Stimulated activated CD8-positive, alpha-beta memory T cell treated with anti-CD3 and anti-CD28 coated beads, Interleukin-15, amount 100 ng/mL, for 1 hour (primary cell): ENCODE measurements at places on chromosomes 2 and 18.

DNA sequence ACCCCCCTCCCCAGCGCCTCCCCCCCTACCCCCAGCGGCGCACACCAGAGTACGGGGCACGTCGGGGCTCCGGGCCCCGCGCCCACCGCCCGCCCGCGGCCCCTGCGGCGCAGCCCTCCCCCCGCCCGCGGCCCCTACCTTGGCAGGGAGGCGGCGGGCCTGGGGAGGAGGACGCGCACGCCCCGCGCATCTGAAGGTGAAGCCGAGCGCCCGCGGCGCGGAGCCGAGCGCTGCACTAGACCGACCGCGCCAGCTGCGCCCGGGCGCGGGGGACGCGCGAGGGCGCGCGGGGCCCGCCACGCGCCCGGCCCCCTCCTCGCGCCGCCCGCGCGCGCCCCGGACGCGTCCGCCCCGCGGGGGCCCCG, at the start of gene ZNF516:
Gene ZNF516, minus strand, starts transcription at position 237 of the 365 bp plus-strand sequence. CDS start 52,188 bp downstream, outside the sequence.
- DNase-seq, result no peak

- no peak for DNase-seq
Measured at GRCh38 chr2:210515911-210516310, 39.4 kb upstream of the LANCL1 start.

GRCh38 chr2:129611471-129611870, 368.0 kb upstream of the RAB6C start:
- no peak for DNase-seq

- no peak for DNase-seq
Measured at GRCh38 chr2:166610913-166611305, 116.9 kb upstream of the SCN7A start.

GRCh38 chr2:113940891-113941290, 51.0 kb downstream of the ACTR3 start:
- DNase-seq, result no peak

- no peak for DNase-seq
Measured at GRCh38 chr2:112314856-112315255, 39.5 kb downstream of the ZC3H6 start.

GRCh38 chr2:135799738-135800137, 37.2 kb downstream of the LCT start:
- no peak for DNase-seq

- DNase-seq, result no peak
Measured at GRCh38 chr2:80926168-80926567, 621.6 kb upstream of the LRRTM1 start.
